ENCODE measurements at places on chromosomes 4 and X.

GRCh38 chr4:45693746-45694145, 430.1 kb downstream of the GABRG1 start:
- DNase-seq = no peak

DNA sequence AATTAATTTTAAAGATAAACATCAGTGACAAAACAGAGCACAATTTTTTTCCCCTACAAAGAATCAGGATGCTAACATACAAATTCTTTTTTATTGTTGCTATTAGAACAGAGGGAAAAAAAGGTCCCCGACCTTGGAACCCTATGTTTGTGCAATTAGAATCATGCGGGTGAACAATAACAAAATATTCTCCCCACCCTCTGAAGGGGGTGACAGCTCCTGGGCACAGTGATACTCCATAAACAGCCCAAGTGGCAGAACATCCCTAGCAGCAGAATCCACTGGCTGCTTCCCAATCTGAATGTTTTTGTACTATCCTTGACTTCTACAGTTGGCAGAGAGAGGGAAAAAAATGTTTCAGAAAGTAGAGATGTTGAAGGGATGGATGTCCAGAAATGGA, 87.7 kb upstream of the TLL1 start:
- DNase-seq = no peak

DNA sequence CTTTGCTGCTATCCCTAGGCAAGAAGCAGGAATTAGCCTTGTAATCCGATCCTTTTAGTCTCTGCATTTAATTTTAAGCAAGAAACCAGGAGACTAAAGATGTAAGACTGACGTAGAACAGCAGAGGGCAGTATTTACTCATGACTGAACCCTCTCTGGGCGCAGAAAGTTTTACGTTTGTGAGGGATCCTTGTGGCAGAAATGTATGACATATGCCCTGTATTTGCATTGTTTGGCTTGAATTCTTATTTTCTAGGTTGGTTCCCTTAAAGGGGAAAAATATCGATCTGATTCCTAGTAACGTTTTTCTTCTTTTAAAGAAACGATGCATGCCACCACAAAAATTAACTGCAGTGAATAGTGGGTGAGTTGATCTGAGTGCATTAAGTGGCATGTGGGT, 1.3 kb upstream of the FAT4 start:
- DNase-seq = peak; percentile 72

- no peak for DNase-seq
Measured at GRCh38 chr4:179196511-179196910, 1754.3 kb upstream of the AGA start.

DNA sequence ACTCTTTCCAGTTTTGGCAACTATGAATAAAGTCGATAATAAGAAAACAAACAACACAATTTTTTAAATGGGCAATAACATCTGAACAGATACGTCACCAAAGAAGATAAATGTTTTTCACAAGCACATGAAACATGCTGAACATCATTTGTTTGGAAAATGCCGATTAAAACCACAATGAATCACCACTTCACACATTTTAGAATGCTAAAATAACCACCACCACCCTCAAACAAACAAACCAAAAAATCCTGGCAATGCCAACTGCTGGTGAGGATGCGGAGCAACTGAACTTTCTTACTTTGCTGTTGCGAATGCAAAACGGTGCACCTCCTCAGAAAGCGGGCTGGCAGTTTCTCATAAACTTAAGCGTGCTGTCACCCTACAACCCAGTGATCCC, 115.9 kb downstream of the NSUN7 start:
- DNase-seq = no peak

DNA sequence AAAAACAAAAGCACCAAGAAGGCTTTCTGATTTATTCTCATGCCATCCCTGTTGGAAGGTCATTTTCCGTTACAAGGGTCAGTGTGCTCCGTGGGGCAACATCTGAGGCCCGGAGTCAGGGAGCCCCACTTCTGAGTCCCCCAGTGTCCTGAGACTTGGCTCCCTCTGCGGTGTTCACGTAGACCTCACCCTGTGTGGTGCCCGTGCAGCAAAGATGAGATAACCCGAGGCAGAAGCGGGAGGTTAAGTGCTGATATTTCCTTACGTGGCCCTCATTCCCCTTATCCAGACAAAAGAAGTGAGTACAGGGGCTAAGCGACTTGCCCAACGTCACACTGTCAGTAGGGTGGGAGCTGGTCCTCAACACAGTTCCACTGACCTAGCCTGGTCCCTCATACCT, 3.5 kb downstream of the JAKMIP1 start:
- DNase-seq = no peak

GRCh38 chr4:143369552-143369951, 32.9 kb downstream of the GAB1 start:
- DNase-seq = no peak

DNA sequence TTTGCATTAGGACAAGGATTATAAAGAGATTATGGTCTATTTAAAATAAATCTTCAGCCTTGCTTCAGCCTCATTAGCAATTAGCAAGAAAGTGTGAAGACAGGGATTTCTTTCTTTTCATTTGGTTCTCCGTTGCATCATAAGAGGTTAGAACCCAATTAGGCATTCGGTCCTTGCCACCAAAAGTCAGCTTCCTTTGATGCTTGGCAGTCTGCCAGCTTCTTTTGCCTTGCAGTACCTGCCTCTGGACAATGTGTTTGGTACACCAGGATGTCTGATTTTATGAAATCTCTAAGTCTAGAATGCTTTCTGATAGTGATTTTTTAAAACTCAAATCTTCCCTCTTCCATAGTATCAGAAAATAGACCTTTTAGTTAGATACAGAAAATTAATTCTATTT, 12.4 kb downstream of the SMIM20 start:
- DNase-seq = no peak

GRCh38 chr4:145277011-145277410, 96.6 kb upstream of the OTUD4 start:
- DNase-seq = no peak

DNA sequence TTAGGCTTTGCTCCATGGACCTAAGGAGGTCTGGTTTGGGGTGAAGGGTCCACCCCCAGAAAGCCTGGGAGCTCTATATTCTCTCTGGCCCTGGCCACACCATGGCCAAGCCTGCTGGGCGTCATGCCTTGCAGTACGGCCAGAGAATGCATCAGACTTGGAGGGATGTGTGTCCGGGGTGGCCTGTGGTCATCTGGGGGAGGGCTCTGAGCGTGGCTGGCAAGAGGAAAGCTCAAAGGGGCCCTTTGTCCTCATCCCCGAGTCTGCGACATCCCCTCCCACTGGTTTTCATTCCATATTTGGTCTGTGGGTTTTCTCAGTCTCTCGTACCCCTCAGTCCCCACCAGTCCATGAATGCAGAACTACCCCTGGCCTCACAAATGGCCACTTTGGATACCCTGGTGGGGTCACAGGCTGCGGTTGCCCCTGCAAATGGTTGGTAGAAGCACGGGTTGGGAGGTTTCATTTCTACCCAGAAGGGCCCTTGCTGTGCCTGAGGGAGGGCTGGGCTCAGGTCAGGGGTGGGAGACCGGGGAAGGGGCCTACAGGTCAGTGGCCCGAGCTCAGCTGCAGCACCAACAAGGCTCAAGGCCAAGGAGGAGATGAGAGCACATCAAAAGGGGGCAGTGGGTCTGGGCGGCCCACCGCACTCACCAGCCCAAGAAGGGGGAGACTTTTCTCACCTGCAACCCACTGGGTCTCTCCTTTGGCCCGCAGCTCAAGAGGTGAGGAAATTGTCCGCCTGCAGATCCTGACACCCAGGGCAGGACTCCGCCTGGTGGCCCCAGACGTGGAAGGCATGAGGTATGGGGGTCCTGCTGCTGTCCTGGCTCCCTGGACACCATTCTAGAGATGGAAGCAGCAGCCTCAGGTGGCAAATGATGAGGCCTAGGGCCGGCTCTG, 30.2 kb downstream of the ZNF185 start:
- no peak for DNase-seq

GRCh38 chrX:18927558-18927957, 56.4 kb downstream of the PHKA2 start:
- DNase-seq = no peak

DNA sequence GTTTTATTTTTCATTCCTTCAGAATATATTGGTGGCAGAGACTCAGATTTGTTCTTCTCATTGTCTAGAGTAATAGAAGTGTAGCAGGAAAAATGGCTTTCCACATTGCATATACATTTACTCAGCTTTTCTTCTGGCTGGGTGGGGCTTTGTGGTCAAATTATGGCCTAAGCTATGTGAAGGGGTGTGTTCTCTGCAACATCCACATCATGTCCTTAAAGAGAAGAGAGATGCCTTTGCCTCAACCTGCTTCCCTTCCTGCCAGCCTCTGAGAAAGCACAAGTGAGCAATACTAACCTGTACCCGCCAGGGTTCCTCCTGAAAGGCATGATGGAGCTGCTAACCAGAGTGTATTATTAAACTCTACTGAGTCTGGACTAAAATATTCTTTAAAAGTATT, 695.6 kb upstream of the FAM241A start:
- no peak for DNase-seq

GRCh38 chr4:89511776-89512175, 204.2 kb upstream of the GPRIN3 start:
- no peak for DNase-seq

DNA sequence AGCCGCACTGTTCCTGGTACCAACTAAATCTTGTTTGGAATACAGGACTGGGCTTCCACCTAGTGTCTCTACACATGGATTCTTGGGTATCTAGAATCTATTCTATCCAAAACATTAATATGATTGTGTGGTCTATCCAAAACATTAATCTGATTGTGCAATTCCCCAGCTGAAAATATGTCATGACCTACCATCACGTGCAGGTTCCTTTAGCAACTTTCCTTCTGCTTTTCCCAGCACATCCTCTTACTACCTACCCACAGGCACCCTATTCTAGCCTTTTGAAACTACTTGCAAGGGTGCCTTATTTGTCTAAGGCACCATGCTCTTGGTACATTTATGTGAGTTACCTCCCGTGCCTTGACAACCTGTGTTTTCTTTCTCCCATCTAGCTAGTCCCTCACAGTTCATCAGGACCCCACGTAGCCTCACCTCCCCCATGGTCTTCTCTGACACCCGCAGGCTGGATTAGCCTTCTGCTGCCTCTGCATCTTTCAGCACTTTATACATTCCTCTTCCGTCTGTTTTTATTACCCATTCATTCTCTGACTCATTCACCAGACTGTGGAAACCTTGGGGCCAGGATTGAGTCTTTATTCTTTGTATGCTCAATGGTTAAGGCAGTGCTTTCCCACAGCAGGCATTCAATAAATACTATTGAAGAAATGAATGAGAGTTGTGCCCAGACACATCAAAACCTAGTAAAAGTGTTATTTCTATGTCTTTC, 88.8 kb upstream of the FAM9B start:
- no peak for DNase-seq

- DNase-seq = no peak
Measured at GRCh38 chr4:76923619-76924357, 25.8 kb upstream of the SEPTIN11 start.

- DNase-seq = no peak
Measured at GRCh38 chr4:30268370-30268769, 451.8 kb upstream of the PCDH7 start.

DNA sequence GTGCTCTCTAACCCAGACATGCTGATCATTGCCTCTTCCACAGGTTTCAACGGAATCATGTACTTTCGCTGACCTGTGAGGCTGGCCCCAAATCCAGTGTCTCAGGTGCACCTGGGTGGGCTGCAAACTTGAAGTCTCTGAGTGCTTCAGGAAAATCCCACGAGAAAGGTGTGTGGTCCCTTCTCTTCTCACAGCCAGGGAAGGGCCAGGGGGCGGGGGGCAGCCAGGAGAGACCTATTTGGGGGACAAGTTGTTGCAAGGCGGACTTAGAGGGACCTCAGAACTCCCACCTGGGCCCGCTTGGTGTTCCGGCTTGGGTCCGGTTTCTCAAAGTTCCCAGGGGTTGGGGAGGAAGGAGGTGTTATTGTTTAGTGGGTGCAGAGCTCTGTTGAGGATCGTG, 80.0 kb downstream of the HMX1 start:
- DNase-seq = no peak

DNA sequence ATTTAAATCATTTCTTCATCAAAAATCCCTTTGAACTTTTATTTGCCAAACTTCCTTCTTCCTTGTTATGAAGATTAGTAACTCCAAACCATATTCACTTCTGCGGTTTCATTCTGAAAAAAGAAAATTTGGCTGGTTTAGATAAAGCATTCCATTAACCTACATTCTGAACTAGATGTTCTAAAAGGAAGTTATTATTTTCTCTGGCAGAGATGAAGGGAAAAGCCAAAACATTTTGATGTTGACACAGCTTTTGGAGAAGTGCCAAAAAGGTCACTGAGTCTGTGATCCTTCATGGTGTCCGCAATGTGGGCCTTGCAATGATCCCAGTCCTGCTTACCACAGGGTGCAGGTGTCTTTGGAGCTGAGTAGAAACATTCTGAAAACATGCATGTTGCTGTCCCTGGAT, 36.0 kb downstream of the CXCL8 start:
- no peak for DNase-seq

GRCh38 chr4:65083076-65083475, 587.2 kb downstream of the EPHA5 start:
- no peak for DNase-seq

DNA sequence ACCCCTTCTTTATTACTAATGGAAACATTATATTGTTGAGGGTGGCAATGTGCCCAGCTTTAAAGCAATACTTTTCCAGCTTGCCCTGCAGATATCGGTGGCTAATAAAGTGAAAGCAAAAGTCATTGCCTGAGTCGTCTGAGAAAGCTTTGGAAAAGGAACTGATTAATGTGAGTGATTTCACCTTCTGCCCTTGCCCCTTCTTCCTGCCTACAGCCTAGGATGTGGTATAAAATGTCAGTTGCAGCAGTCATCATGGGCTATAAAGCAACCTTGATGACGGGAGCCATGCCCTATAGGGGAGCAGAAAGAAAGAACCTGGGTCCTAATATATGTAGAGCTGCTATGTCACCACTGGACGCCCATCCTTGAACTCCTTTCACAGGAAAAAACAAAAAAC, 132.4 kb upstream of the USP9X start:
- no peak for DNase-seq

All from SW 1271 (cell line).